ENCODE measurements at places on chromosomes 1 and 21.

GRCh38 chr1:3482378-3482849 is 27.9 kb downstream of the ARHGEF16 start:
- DNase-seq: peak; percentile 84

DNA sequence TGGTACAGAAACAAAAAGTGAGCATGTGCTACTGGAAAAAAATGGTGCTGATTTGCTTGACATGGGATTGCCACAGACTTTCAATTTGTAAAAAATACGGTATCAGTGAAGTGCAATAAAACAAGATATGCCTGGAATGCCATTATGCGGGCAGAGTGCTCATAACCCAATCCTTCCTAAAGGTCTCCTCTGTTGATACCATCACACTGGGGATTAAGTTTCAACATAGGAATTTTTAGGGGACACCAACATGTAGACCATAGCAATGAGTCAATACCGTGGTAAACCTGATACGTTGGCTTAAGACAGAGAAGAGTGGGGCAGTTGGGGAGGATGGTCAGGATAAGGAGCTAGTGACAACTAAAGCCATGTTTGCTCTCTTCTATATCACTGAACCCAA is 20.5 kb downstream of the MX1 start:
- no peak for DNase-seq

GRCh38 chr1:33191731-33192275 is 10.0 kb upstream of the TRIM62 start:
- no peak for DNase-seq

DNA sequence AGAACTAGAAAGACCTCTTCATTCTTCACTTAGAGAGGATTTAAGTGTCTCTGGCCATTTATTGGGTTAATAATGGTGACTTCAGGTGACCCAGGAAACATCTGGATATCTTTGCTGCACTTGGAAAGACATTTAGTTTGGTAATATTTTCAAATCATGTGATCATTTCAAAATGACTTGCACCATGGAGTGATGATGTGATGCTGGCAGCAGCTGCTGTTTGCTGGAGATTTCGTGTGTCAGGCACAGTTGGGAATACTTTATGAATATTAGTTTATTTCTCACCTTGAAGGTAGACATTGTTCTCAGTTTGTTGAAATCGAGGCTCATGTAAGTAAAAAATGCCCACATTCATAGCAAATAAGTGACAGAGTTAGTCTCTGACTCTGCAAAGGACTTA is 236.0 kb downstream of the DISC1 start:
- no peak for DNase-seq

DNA sequence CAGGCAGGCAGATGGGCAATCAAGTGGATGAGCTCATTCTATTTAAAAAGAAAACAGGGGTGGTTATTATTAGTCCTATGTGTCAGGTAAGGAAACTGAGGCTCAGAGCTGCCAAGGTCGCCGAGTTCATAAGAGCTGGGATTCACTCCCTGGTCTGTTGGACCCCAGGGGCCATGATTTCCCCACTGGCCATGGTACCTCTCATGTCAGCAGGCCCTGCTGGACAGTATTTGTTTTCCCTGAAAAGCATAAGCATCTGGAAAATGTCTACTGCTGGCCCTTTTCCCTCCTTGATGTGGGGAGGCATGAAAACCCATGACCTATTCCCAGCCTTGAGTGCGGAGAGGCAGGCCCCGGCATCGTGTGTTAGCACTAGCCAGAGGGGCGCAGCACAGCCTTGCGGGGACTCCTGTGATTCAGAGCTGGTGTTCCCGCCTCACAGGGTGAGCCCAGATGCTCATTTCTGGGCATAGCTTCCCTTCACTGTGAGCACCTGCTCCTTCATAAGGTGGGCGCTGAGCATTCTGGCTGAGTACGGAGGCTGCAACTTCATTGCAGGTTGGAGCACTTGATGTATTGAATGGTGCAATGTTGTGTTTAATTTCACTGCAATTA is 617.5 kb downstream of the PTPRU start:
- no peak for DNase-seq

DNA sequence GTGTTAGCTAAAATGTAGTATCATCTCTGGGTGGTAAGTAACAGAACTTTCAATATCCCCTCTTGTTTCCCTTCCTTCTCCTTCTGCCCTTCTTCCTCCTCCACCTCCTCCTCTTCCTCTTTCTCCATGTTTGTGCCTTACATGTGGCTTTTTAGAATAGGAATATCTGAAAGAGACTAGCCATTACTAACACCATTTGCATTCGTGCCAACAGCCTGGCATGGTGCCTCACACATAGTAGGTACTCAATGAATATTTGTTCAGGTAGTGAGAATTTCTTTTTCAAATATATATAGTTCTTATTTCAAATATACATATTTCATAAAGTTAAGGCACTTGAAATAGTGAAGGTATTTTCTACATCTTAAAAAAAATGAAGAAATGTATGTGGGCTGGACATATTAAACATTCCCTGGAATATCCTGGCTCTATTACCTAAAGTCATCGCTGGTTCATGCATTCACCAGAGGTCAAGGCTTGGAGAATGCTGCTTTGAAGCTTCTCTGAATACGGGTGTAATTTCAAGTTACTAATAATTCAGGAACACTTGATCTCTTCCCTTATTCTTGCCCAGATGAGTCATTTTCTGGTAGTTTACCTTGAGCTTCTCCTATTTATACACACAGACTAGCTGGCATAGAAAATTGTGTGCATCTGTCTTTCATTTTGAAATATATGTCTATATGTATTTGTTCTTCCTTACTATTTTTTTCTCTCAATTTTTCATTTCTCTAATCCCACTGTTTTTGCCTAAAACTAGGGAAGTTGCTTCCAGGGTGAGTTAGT is 319.4 kb downstream of the TGFB2 start:
- peak; percentile 25 for DNase-seq

- no peak for DNase-seq
Observed at GRCh38 chr1:17018849-17019248, 7.1 kb upstream of the ATP13A2 start.

GRCh38 chr1:183082650-183083049 is 59.4 kb downstream of the LAMC1 start:
- no peak for DNase-seq

GRCh38 chr1:235866205-235866912 is at the start of gene LYST:
Gene LYST (minus strand): TSS chr1:235866906. CDS start chr1:235830417, 36,489 bp downstream.
- DNase-seq: no peak

DNA sequence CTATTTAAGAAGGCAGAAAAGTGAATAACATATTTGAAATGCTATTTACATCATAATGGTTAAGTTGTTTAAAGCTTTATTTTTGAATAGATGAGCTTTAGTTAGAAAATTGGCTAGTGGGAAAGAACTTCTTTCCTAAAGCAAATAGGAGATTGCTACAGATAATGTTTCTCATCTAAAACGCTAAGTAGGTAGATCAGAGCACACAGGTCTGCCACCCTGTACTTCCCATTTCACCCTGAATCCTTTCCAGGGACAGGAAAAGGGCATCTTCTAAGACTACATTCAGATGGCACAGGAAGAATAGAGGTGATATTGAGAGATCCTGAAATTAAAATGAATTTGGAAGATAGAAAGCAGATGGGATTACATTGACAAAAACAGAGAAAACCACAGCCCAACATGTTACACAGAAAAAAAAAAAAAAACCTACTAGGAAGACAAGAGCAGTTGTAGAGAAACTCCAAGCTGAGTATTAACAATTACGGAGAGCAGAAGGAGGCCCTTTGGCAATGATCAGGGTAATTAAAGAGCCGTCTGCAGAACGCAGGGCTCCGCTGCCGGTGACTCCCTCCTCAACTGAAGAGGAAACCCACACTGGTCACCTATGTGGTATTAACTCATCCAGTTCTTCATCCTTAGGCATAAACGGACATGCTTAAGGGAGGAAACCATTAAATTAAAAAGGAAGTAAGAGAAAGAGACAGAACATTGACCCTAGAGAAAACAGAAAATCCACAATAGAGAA is 53.6 kb upstream of the MAP10 start:
- DNase-seq: no peak

- no peak for DNase-seq
Observed at GRCh38 chr1:9356829-9357466, 64.3 kb downstream of the SPSB1 start.

DNA sequence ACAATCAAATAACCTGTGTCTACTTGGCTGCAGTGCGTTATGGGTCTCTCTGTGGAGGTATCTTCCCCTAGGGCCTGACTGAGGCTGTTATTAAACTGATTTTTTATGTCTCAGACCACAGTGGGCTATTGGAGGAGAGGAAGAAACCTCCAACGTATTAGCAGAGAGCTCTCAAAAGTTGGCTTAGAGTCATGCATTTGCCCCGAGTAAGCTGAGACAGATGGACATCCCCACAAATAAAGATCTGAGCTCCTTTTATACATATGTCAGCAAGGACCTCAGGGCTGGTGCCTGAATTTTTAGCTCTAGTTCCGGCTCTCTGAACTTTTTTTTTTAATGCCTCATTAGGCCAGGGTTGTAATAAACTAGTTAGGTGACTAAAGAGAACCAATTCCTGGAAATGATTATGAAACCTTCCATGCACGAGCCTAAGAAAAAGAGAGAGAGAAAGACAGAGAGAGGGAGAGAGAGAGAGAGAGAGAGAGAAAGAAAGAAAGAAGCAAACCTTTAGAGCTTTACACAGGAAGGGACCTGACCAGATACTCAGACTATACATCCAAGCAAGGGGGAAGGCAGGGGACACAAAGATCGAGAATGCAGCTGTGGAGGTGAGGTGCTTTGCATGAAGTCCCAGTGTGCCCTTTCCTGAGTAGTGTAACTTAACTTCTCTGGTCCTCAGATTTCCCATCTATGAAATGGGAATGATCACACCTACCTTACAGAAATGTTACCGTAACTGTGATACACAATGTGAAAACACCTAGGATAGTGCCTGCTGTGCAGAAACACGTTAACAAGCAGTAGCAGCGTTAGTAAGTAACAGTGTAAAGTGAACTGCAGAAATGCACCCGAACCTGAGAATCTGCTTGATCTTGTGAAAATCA is 8.4 kb upstream of the PIGR start:
- DNase-seq: no peak

DNA sequence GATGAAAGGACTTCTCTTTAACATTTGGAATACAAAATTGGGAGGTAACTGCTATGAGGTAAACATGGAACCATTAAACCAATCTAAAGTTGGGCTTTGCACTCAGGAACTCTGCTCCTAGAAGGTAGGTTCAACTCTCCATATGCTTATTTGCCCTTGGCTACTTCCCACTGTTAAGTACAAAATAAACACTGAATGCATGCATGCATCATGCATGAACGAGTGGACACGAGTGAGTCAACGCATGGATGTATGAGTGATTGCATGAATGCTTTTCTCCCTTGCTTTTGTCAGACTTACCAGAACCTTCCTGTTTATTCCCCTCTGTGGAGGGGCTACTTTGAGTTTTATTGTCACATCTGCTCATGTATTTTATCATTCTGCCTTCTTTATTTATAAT is 42.4 kb upstream of the RUNX1 start:
- no peak for DNase-seq

DNA sequence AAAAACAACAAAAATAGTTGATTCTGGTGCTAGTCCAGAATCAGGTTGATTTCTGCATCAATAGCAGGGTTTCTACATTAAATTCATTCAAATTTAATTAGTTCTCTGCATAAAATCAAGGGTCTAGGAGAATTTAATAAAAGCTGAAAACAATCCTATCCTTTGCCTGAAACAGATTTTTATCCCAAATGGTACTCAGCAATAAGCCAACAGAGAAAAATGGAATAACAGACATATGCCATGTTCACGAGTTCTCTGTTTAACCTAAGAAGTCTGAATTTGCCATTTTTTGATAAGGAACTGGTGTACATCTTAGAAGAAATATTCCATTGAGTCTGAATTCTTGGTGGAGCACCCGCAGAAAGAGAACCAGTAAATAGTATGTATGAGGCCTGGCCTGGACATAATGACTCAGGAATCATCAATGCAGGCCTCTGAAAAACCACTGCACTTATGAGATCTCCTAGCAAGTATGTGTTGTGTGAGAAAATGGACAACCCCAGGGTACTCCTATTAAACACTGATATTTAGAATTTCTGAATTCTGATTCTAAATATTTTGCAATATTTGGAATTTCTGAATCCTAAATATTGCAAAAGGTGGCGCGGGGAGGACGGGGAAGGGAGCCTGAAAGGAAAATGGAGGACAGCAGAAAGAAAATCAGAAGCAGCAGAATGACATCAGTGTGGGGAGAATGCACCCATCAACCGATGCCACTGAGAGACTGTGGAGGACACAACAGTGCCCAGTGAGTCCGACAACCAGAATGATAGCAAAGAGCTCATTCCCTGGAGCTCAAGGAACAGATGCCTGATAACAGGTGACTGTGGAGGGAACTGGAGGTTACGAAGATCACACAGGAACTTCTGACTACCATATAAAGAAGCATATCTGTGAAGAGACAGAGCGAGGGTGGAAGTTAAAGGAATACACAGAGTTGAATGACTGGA is 97.6 kb downstream of the APP start:
- peak; percentile 49 for DNase-seq

- DNase-seq: peak; percentile 50
Observed at GRCh38 chr1:33047839-33048305, 11.2 kb upstream of the AK2 start.

- DNase-seq: no peak
Observed at GRCh38 chr1:174894117-174894762, 105.5 kb upstream of the CACYBP start.

DNA sequence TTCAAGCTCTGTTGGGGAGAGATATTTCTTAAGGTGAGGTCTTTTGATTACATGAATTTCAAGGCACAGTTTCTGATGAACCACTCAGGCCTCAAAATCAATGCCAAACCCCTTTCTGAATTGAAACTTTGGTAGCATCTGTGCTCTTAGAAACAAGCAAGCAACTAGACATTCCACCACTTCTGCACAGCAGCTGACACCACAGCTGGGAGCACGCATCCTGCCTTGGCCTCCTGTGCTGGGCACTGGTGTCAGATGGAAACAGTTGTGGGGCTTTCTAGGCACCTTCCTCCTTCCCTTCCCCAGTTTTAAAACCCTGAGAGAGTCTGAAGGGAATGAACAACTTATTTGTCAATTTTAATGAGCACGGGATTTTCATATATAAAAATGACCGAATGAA is 360.2 kb downstream of the ADGRL2 start:
- DNase-seq: no peak

GRCh38 chr1:25692560-25692959 is 76.0 kb downstream of the MAN1C1 start:
- no peak for DNase-seq

- DNase-seq: peak; percentile 79
Observed at GRCh38 chr1:84620720-84621313, 46.6 kb upstream of the CTBS start.

- no peak for DNase-seq
Observed at GRCh38 chr1:1199961-1200875, 6.2 kb downstream of the TNFRSF18 start.

DNA sequence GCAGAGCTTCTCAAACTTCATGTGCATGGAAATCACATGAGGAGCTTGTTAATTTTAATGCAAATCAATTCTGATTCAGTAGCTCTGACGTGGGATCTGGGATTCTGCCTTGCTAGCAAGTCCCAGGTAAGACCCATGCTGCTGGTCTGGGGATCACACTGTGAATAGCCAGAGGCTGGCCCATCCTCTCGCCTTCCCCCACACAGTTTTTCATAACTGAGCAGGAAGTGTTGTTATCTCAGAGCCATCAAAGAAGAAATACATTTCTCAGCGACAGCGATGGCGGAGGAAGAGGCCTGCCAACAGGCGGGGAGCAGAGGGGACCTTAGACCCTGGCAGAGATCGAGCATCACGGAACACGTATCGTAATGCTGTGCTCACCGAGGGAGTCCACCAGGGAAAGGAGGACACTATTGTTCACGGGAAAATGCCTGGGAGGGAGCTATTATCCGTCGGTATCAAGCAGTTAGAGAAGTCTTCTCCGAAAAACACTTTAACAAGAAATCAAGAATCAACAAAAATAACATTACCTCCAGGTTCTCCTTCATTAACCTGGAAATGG is 268.9 kb upstream of the TMEM51 start:
- no peak for DNase-seq
